Stimulated activated naive CD4-positive, alpha-beta T cell treated with Interleukin-2 at 50 U/mL for 16 hours (primary cell): ENCODE measurements at places on chromosomes 7 and 10.

DNA sequence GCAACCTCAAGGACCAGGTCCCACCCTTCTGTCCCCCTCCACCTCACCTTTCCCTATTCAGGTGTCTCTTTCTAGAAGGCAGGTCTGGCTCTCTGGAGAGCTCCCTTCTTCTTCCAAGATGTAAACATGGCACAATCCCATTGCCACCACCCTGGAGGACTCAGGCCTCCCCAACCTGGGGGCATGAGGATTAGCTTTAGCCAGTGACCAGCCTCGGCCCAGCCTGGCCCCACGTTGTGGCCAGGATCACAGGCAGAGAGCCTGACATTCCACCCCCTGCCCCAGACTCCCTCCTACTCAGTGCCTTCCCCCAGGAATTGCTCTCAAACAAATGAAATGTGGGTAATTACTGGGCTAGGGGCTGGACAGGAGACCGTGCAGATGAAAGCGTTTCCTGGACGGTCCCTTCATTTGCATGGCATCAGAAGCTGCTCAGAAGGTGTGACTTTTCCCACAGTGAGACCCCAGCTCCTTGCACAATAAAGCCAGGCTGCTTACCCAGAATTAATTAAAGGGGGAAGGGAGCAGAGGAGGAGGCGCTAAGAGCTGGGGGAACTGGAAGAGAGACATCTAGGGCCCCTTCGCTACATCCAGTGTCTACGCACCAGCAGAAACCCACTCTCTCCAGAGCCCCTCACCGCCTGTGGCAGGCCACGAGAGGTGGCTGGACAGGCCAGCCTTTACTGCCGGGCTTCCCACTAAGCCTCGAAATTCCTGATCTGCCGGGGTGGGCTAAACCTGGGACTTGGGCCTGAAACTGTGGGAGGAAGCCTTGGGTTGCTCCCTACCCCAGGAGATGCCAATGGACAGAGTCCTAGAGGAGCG lies 7.7 kb downstream of the FGF8 start:
- DNase-seq = no peak

GRCh38 chr10:133419211-133419950 lies 5.0 kb downstream of the SPRN start:
- DNase-seq = no peak

- DNase-seq = no peak
Observed at GRCh38 chr7:156984174-156984891, 26.1 kb downstream of the MNX1 start.

DNA sequence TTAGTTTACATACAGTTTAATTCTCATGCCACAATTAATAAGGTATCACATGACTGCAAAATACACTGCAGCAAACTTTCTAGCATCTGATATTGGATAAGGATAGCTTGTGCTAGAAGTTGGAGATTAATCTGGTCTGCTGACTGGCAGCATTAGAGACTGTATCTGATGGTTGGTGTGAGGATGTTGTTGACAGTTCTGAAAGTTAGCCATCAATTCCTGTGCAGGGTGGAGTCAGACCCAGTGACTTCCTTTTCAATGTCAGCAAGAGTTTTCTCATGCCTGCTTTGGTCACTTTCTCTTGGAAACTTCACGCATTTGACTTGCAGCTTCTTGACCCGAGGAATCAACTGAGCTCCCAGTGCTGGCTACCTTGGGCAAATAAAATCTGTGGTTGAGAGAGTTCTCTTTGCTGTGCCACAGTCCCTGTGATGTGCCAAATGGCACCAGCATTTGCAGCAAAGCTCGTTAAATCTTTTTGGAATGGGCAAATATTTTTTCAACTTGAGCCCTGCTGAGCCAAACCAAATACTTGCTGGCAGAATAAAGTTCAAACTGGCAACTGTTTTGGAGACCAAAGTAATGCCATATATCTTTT lies 233.0 kb downstream of the TRIL start:
- DNase-seq = no peak

DNA sequence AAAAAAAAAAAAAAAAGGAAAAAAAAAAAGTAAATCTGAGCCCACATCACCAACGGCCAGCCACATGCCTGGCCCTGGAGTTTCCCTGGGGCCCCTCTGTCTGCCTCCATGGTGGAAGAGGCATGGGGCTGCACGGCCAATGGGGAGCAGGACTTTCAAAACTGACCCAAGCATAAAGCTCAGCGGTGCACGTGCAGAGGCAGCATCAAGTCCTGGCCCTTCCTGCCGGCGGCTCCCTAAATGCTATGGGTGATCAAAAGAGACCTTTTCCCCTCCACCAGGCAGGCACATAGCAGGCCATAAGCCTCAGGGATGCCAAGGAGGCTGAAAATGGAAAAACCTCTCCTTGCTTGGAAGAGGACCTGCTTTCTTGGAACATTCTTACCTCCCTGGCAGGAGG lies 94.3 kb downstream of the OAT start:
- no peak for DNase-seq

- DNase-seq = no peak
Observed at GRCh38 chr7:140691376-140692045, 5.0 kb upstream of the NDUFB2 start.

DNA sequence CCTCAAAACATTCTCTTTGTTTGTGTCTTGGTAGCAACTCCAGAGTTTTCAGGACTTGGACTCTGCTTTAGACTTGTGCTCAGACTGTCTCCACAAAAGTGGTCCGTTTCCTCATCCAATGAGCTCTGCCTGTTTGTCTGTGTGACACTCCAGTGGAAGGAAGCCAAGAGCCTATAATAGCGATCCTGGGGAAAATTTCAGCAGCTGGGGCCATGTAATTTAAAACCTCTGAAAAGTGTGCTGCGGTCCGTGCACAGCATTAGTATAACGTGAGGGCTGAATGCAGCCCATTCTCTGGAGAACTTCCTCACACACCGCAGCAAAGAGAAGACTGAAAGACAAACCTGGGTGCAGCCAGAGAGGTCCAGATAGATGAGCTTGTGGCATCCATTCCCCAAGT lies at the start of gene LRRC17:
LRRC17 (plus strand) TSS at position 259 of the 400 bp plus-strand sequence. CDS start 20,914 bp downstream, outside the sequence.
- no peak for DNase-seq

DNA sequence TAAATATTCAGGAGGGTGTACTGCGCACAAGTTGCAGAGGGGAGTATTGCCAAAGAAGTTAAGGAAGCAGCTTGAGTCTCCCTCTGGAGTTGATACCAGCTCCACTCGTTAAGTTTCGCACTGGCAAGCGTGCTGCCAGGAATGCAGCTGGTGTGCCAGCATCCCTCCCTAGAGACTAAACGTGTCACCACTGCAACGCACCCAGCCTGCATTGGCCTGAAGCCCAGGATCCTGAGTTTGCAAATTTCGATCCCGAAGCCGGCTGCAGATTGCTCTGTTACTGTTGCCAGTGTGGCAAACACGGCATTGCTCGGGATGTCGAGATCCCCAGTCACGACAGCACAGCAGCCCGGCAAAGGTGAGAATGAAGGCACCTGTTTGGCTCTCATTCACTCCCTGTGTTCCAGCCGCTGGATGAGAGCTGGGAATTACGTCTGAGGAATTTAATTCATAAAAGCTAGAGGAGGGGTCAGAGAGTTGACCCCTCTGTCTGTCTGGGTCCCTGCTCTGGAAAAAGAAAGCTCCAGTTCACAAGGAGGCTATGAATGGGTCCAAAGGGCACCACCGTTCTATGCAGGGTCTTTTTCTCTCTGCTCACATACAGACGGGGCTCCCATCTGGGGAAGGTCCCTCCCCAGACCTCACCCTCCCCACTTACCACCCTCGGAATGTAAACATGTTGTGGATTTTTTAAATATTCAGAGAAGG lies 61.0 kb downstream of the NRP1 start:
- DNase-seq = no peak

GRCh38 chr10:97270523-97271154 lies 21.8 kb downstream of the ARHGAP19 start:
- DNase-seq = no peak

GRCh38 chr10:78454123-78454645 lies 420.5 kb downstream of the RPS24 start:
- no peak for DNase-seq

DNA sequence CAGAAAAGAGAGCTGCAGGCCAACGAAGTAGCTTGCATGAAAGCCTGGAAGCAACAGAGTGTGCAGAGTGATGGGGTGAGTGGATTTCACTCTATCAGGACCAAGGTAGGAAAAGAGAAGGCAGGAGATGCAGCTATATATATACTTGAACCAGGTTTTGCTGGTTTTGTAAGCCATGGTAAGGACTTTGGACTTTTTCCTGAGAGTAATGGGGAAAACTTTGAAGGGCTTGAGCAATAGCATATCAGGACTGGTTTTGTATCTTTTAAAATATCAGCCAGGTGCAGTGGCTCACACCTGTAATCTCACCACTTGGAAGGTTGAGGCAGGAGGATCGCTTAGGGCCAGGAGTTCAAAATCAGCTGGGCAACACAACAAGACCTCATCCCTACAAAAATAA lies 120.6 kb upstream of the NRP1 start:
- no peak for DNase-seq

DNA sequence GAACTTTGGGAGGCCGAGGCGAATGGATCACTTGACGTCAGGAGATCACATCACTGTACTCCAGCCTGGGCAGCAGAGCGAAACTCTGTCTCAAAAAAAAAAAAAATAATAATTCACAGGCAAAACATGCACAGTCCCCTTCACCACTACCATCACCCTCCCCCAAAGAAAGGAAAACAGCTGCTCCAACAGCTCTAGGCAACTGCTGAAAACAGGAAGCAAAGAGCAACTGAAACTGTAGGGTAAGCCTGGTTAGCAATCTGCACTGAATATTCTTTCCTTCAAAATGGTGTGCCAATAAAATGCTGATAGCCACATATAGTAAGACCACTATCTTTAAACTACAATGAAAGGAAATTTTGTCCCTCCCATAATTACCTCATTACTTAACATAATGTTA lies 11.8 kb downstream of the NT5C2 start:
- no peak for DNase-seq

DNA sequence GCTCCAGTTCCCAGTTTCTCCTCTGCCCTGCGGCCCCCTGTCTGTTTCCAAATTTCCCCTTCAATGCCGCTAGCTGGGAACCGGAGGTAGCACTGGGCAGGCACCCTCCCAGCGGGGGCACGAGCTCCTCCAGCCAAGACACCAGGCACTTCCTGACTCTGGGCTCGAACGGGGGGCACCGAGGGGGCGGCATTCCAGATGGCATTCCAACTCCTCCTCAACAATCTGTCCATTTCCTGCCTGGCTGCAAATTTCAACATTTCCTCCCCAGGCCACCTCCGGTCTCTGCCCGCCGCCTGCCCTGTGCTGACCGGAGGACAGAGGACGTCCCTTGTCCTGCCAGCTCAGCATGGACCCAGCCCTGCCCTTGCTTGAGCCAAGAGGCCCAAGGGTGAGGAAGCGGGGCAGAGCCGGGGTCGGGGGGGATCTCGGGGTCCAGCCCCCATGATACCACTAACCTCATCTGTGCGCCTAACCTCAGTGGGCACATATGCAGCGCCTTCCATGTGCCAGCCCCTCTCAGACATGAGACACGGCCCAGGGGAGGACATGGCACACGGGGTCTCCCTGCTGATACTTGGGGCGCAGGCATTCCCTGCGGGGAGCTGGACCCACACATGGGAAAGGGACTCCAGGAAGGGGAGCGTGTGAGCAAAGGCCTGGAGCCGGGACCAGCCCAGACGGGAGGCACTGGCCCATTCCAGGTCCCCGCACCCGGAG lies 58.0 kb downstream of the PDGFA start:
- no peak for DNase-seq

DNA sequence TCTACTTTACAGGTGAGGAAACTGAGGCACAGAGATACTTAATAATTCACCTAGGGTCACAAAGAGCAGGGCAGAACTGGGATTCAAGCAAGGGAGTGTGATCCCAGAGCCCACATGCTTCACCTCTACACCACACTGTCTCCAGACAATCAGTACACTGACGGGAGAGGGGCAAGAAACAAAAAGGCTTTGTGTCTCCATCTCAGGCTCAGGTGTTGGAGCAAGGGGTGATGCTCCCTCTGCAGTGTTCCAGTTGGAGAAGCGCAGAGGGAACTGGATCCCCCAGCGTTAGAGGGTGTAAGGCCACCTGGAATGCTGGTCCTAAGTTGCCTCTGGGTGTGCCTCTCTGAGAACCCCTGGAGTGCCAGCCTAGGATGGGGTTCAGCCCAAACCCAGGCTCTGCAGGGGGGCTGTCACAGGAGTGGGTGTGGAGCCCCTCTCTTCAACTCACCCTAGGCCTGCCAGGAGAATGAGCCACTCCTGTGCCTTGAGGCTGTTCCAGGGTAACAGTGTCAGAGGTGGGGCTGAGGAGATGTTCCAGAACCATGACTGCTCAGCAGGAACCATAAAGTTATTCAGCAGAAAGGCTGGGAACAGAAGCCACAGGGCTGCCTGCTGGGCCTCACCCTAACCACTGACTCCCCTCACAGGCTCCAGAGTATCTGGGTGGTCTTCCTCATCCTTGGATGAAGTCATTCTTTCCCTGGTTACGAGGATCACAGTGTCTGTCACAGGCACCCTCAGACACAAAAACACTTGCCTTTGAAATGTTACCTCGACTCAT lies 5.5 kb downstream of the RBP4 start:
- DNase-seq = no peak

- no peak for DNase-seq
Observed at GRCh38 chr7:128867842-128868623, 5.4 kb downstream of the ATP6V1F start.

GRCh38 chr10:86443069-86443468 lies 76.5 kb upstream of the GRID1 start:
- no peak for DNase-seq

DNA sequence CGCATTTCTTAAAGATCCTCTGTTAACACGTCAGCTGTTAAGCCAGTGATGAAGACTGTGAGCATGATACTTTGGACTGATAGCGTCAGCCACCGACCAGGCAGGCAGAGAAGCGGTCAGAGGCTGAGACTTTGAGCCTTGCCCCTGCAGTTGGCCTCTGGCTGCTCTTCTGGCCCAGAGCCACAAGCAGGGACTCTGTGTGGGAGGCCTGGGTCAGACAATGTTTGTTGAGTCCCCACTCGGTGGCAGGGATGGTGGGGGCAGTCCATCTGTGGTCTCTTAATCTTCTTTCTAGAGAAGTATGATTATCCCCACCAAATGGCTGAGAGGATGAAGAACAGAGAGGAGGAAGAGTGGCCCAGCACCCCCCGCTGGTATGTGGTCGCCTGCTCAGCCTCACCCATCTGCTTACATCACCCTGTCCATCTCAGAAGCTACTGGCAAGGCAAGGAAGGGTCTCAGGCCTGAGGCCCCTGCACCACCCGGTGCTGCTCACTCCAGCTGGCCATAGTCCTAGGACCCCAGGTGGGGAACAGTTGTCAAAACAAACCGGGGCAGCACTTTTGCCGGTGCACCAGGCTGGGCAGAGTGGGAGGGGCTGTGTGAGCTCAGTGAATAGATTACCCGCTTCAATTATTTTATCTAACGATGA lies 202.9 kb downstream of the GRID1 start:
- DNase-seq = no peak

- no peak for DNase-seq
Observed at GRCh38 chr10:52256832-52257691, 57.0 kb upstream of the DKK1 start.

DNA sequence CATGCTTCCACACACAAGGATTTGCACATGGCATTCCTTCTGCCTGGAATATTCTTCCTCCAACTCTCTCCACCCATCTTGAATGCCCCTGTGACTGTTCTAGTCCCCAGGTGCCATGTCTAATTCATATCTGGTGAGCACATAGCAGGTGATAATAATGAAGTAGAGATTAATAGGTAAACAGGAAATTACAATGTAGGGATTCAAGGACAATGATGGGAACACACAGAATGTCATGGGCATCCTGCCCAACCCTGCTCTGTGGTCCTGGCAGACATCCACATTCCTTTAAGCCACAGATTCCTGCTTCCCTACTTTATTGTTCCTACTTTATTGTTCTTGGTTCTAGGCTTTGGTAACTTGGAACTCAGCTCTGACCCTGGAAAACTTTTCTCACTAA lies 115.8 kb downstream of the THSD7A start:
- no peak for DNase-seq
